Stimulated activated CD4-positive, alpha-beta T cell treated with anti-CD3 and anti-CD28 coated beads, Interleukin-15, amount 100 ng/mL, for 1 hour (primary cell): ENCODE measurements at places on chromosomes 6 and 20.

- DNase-seq = no peak
Measured at GRCh38 chr20:37745553-37745952, 51.7 kb downstream of the CTNNBL1 start.

- DNase-seq = no peak
Measured at GRCh38 chr20:57282670-57283361, 16.4 kb upstream of the BMP7 start.

DNA sequence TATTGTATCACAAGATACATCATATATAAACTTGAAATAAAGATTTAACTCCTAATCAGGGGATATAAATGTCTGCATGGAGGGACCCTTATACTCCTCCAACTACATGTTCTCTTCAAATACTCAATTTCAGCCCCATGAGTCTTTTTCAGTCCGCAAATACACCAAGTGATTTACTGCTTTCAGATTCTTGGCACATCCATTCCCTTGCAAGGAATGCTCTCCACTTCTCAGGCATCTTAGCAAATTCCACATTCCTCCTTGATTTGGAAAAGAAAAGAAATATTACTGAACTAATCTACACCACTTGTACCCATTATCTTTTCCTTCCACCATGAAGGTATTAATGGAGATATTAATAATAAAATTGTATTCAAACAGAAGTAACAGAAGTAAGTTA lies 999.4 kb upstream of the GJE1 start:
- DNase-seq = no peak

GRCh38 chr6:133726188-133726587 lies 162.7 kb upstream of the TCF21 start:
- DNase-seq = no peak

DNA sequence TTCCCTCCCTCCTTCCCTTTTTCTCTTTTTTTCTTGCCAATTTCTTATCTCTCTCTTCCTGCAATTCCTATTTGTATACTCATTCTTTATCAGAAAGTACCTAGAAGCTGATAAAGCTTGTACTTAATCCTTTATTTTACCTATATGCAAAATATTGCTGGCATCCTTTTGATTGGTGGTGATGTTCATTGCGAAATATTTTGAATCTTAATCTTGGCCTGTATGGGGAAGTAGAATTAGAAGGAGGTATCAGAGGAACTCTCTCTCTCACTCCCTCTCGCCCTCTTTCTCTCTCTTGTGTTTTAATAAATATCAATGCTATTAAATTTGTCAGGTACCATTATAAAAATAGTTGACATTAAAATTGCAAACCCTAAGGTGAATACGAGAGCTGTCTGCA lies 52.8 kb downstream of the UST start:
- no peak for DNase-seq

DNA sequence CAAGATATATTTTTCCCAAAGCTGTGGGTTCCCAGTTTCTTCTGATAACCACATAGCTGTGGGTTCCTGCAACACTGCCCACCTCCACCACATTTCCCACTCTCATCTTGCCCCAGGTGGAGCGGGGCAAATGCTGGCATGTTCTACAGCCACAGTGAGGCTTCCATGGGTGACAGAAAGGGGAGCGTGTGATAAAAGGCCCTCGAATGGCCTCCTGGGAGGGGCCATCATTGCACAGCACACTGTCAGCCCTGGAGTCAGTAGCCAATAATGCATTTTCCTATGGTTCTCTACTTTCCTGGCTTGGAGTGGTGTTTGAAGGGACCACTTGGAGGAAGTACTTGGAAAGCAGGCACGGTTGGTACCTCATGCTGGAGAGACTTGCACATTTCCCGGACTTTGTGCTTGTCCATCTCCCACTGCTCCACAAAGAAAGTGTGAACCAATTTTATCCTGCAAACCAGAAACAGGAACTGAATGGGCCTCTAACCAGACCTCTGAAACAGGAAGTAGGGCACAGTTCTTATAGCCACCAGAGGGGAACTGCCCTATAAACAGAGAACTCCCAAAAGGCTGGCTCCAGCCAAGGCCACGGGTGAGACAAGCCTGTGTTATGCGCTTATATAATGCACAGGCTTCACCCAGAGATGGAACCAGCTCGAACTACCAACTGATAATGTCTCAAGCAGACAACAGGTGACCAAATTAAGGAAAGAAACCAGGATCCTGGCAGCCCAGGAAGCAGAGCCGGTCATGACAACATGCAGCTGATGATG lies 8.6 kb downstream of the MAP3K5 start:
- no peak for DNase-seq

GRCh38 chr6:145643760-145644159 lies 91.6 kb downstream of the EPM2A start:
- no peak for DNase-seq

DNA sequence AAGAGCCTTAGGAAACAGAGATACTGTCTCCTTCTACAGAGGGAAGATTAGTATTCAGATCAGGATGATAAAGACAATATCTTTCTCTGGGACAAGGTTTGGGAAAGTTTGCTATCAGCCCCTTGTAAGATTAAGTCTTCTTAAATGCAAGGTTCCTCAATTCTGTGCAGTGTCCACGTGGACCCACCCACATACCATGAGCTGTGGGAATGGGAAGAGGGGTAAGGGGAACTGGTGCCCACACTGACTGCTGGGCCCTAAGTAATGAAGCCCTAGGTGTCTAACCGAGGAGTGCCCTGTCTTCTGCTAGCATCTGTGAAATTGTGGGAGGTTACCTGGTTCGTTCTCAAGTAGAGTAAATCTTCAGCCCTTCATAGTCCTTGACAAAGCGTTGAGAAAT lies 5.8 kb upstream of the SSTR4 start:
- DNase-seq = no peak
